ENCODE measurements at places on chromosomes 2 and 18. TPM values are rescaled to one million over a fixed set of nuclear protein-coding genes. Genes with fewer than 3 reads are reported as not detected.

GYPC gene
- 15.5 TPM for total RNA-seq

SGPP2 gene
- total RNA-seq: 3.0 TPM

DNA sequence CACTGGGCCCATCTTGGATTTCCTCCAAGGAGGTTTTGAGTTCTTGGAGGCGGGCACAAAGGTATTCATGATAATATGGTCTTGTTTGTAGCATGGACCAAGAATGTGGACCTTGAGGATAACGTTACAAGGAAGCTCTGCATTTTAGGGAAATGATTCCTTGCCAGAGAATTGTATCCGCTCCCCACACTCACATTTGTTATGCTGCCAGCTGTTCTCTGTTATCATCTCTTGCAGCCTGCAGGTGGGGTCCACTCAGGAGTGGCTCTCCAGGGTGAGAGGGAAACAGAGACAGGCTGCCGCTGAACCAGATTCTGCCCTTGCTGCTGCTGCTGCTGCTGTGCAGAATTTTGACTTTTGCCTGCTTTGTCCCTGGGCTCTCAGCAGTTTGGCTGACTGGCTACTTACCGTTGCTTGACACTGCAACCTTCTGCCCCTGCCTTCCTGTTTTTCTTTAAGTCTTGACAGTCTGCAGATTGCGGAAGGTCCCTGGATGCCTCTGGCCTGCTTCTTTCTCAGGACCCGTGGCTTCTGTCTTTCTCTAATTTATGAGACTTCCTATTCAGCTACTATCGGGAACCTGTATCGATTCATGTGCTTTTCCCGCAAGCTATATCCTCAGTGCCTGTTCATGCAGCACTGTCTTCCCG is 122.3 kb upstream of the DOCK10 start:
- H3K4me3 ChIP-seq: no peak overlapping the region
- H3K4me1 ChIP-seq: no peaks in the 10 kb centered on the region
- no peaks in the 10 kb centered on the region for H3K27me3 ChIP-seq
- H3K27ac ChIP-seq: no peak overlapping the region

TEKT4 gene
- total RNA-seq: 23.5 TPM

SERPINE2 gene
- 145 TPM for total RNA-seq

DNA sequence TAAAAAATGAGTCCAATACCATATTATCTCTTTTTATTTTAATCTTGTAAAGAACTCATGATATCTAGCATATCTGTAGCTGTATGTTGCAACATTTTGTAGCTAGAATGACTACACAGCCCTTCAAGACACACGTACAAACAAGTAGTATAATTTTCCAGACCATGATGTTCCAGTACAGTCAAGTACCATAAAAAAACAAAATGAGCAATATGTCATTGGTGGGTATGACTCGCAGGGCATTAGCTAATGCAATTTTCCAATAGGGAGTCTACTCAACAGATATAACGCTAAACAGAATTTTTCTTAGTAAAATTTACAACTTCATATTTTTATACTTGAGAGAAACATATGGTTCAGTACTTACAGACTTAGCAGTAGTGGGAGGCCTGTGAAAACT is 53.6 kb upstream of the UGP2 start:
- no peak for DNase-seq
- no peaks in the 10 kb centered on the region for H3K4me1 ChIP-seq
- no peak overlapping the region for H3K27ac ChIP-seq
- H3K27me3 ChIP-seq: no peaks in the 10 kb centered on the region
- H3K36me3 ChIP-seq: no peaks in the 10 kb centered on the region

GRCh38 chr18:59705145-59705544 is 7.9 kb upstream of the CCBE1 start:
- no peak overlapping the region for H3K27ac ChIP-seq
- no peaks in the 10 kb centered on the region for H3K4me1 ChIP-seq
- H3K36me3 ChIP-seq: no peaks in the 10 kb centered on the region
- H3K27me3 ChIP-seq: no peaks in the 10 kb centered on the region
- no peak for DNase-seq

COLEC11 gene
- 15.8 TPM for total RNA-seq

GRCh38 chr2:44964752-44965236 is 23.3 kb downstream of the SIX3 start:
- no peak overlapping the region for H3K27ac ChIP-seq
- H3K4me1 ChIP-seq: no peaks in the 10 kb centered on the region
- no peaks in the 10 kb centered on the region for H3K36me3 ChIP-seq
- no peaks in the 10 kb centered on the region for H3K27me3 ChIP-seq
- H3K4me3 ChIP-seq: no peak overlapping the region
- DNase-seq: no peak

NYAP2 gene
- total RNA-seq: 0.25 TPM

DNA sequence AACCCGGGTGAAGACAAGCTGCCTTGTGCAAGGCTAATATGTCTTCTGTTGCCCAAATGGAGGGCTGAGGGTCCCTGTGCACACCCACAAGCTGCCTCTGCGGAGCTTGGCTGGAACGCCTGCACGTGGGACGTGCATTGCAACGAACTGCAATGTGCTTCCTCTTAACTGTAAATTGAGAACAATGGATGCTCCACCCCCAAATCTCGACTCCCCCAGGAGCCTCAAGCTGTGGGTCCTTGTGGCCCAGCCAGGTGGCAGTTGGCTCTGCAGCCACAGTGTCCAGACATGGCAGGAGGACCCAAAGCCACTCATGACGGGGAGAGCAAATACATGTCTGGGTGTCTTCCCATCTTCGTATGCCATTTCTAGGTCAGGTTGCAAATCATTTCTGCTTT is 90.1 kb downstream of the TWIST2 start:
- peaks cover 6% of the 10 kb centered on the region for H3K4me1 ChIP-seq
- no peak overlapping the region for H3K4me3 ChIP-seq
- H3K27ac ChIP-seq: no peak overlapping the region
- no peak for DNase-seq

DNA sequence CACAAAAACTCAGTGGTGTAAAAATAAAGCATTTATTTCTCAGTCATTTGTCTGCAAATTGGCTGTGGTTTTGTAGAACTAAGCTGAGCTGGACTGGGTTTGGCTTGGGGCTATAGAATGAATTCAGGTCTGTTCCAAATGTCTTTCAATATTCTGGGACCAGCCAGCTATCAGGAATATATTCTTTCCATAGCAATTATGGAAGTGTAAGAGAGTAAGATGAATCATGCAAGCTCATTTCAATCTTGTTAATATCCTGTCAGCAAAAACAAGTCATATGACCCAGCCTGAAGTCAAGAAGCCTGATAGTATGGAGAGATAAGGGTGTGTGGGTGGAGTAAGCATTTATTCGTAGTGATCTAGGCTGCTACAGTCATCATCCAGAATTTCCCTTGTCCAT is 481.0 kb upstream of the CDH2 start:
- H3K27me3 ChIP-seq: no peaks in the 10 kb centered on the region
- no peak overlapping the region for H3K27ac ChIP-seq
- no peak overlapping the region for H3K4me3 ChIP-seq
- no peaks in the 10 kb centered on the region for H3K36me3 ChIP-seq
- H3K4me1 ChIP-seq: no peaks in the 10 kb centered on the region

GRCh38 chr2:20536619-20537422 is 89.9 kb downstream of the RHOB start:
- H3K4me1 ChIP-seq: peaks cover 36% of the 10 kb centered on the region
- H3K27me3 ChIP-seq: no peaks in the 10 kb centered on the region
- H3K36me3 ChIP-seq: no peaks in the 10 kb centered on the region
- no peak for DNase-seq

DRC1 gene
- 18.7 TPM for total RNA-seq

DNA sequence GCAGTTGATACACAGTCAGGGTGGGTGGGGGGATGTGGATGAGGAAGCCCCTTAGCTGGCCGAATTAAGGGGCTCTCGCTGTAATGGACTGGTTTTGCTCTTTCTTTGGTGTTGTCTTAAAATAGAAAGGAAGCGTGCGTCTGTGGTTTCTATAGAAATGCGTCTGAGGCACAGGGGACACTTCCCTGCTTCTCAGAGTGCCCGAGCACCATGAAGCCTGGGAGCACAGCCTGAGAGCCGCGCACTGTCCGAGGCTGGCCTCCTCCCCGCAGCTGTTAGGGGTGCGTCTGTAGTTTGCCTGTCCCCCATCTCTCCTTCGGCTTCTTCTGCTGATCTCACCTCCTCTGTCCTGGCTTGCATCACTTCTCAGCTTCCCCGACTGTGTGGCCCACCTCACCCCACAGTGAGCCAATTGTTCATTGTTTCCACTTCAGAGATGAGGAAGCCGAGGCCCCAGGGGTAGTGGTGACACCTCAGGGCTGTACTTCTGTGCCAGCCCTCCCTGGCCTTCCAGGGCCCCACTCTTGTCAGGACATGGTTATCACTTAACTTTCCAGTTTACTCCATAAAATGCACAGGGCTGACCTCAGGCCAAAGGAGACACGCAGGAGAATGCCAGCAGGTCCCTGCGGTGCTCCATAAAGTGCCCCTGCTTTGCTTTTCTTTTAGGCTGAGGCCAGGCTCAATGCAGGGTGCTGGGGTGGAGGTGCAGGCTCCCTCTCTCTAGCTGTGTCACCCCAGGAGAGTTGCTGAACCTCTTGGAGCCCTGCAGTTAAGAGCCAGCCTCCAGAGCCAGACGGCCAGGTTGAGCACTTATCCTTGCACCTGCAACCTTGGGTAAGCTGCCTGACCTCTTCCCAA is 210.6 kb downstream of the SEPTIN10 start:
- H3K36me3 ChIP-seq: no peaks in the 10 kb centered on the region
- H3K4me3 ChIP-seq: no peak overlapping the region
- H3K27ac ChIP-seq: no peak overlapping the region

MARCHF7 gene
- total RNA-seq: 115 TPM

DNA sequence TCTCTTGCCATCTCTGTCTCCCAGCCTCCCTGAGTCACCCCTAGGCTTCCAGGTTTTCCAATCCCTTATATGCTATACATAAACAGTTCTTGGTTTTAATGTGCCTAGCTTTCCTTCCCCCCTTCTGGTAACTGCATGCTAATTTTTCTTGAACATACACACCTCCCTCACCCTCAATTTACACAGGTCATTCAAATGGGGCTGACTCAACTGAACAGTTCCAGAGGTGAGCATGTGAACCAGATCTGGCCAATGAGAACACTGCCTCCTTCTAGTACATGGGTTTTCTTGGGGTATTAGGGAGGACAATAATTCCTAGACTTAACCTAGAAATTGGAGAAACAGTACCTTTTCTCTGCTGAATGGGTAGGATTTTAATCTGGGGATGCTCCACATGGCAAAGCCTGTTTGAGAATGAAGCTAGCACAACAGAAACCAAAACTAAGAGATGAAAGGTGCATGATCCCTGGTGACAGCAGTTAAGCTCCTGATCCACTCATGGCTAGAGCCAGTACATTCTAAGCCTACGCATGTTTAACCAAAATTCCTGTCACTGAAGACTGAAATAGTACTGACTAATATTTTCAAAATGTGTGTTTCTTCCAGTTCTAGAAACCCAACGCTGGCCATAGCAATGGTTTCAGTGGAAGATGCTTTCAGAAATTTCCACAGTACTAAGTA is 11.8 kb downstream of the SLC25A12 start:
- DNase-seq: no peak
- H3K27ac ChIP-seq: no peak overlapping the region
- no peaks in the 10 kb centered on the region for H3K27me3 ChIP-seq

DNA sequence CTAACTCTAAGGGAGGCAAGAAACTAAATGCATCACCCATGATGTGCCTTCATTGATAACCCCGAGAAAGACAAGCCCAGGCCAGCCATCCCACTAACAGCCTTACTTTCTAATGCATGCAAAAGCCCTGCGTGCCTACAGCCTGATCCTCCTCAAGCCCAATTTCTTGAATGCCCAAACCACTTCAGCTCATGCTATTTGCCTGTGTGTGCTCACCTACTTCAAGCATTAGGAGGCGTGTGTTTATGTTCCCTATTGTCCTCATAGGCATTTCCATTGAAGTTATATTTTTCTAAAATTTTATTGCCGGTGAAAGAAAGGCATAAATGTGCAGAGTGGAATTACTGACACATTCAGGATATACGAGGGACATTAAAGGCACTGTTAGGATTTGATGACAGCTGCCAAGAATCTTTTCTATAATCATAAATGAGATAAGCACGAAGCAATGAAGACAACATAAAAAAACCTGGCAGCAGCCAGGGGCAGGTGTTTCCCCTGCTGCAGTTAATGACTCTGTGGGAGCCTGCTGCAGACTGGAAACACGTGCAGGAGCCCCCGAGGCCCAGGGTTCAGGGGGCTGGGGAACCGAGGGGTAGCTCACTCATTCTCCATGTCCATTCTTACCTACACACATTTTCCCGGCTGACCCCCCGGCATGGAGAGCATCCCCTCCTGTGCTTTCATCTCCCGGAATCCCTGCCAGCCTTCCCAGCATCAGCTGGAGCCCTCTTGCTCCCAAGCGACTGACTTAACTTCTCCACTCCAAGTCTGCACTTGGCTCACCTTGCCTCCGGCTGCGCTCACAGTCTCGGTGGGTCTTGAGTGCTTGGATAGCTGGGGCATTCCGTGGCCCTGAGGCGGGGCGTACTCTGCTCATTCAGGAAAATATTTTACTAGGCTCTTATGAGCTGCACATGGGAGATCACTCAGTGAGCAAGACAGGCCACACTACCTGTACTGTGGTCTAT is 292.3 kb upstream of the SIX2 start:
- no peak overlapping the region for H3K4me3 ChIP-seq
- no peaks in the 10 kb centered on the region for H3K4me1 ChIP-seq
- no peaks in the 10 kb centered on the region for H3K36me3 ChIP-seq
- no peak for DNase-seq

GRCh38 chr2:219398721-219399363 is 11.1 kb upstream of the DNPEP start:
- H3K36me3 ChIP-seq: no peaks in the 10 kb centered on the region
- peaks cover 12% of the 10 kb centered on the region for H3K4me1 ChIP-seq
- no peak for DNase-seq
- no peak overlapping the region for H3K27ac ChIP-seq
